Activated CD4-positive, alpha-beta T cell treated with anti-CD3 and anti-CD28 coated beads, Interleukin-10, Interleukin-2, amounts not matched to agents 100 ng/mL and 50 ng/mL, durations not matched to agents 16 hours and 8 hours (primary cell): ENCODE measurements at places on chromosomes 13 and 19.
A peak's percentile ranks its signal among the peaks of the same experiment; 100 is the strongest.

DNA sequence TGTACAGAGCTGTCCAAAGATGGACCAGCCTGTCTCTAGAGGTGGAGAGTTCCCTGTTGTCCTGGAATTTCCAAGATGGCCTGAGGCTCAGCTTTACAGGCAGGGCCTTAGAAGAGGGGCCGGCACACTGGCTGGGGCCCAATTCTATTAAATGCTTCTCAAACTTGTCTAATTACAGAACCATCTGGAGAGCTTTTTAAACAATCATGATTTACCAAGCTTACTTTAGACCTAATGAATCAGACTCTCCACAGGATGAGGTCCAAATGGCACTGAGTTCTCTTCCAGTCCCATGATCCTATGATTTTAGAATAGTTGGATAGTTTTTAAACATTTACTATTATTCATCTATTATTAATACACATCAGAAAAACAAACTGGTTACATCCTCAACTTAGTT, 123.5 kb downstream of the DNAJC3 start:
- DNase-seq: no peak

- DNase-seq: no peak
Observed at GRCh38 chr13:20684546-20684945, 19.0 kb upstream of the IL17D start.

- DNase-seq: peak; percentile 69
Observed at GRCh38 chr19:2613507-2614295, 88.8 kb downstream of the GNG7 start.

DNA sequence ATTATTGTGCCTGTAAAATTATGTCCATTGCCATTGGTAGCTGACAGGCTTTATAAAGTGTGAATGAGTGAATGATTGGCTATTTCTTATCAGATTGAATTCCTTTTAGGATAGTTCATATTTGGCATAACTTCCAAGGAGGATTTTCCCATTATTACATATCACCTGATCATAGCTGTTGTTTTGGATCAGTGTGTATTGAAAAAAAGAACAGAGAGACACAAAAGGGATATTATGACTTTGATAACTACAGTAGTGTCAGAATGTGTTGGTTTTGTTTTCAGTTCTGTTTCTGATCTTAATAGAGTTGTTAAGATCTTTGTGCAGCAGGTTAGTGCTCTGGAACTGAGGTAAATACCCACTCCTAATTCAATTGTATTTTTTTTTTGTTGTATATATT, 103.8 kb downstream of the LRCH1 start:
- DNase-seq: peak; percentile 21

GRCh38 chr19:6564393-6564792, 26.6 kb downstream of the CD70 start:
- peak; percentile 23 for DNase-seq

GRCh38 chr19:9909251-9909650, 27.1 kb downstream of the OLFM2 start:
- no peak for DNase-seq

- DNase-seq: no peak
Observed at GRCh38 chr13:110447058-110447511, 114.4 kb downstream of the RAB20 start.

GRCh38 chr13:75360170-75360569, 121.8 kb downstream of the TBC1D4 start:
- DNase-seq: no peak

- DNase-seq: no peak
Observed at GRCh38 chr13:23771956-23772355, 117.2 kb downstream of the MIPEP start.

GRCh38 chr13:31209172-31209840, 9.5 kb downstream of the B3GLCT start:
- DNase-seq: no peak

GRCh38 chr19:31979362-31979761, 366.0 kb upstream of the ZNF507 start:
- no peak for DNase-seq

GRCh38 chr13:102715447-102715846, 20.6 kb upstream of the METTL21C start:
- no peak for DNase-seq

DNA sequence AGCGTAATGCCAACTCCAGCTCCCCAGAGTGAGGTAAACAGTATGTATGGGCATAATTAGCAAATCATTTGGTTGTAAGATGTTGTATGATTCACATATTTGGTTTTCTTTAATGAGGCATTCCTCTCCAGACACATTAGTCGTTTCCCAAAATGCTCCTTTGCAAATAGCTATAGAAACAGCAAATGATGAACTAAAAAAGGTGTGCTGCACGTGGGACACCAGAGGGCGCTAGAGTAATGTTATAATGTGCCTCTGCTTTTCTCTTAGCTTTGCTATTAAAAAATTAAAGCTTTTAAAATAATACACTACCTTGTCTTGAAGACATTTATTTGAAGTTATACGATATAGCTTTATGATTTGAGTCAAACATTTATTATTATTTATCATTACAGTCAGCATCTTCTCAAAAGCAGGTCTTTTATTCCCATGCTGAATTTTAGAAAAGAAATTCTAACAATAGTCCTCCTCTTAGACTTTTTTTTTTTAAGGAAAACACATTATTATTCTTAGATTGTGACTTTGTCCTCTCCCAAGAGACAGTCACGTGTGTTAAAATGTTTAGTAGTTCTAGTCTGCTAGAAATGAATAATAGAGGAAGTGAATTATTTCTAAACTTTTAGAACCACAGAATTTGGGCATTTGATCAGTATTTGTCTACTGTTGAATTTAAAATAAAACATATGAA, 121.6 kb upstream of the FRY start:
- peak; percentile 62 for DNase-seq

GRCh38 chr13:102902789-102903347, 57.0 kb downstream of the ERCC5 start:
- DNase-seq: no peak

DNA sequence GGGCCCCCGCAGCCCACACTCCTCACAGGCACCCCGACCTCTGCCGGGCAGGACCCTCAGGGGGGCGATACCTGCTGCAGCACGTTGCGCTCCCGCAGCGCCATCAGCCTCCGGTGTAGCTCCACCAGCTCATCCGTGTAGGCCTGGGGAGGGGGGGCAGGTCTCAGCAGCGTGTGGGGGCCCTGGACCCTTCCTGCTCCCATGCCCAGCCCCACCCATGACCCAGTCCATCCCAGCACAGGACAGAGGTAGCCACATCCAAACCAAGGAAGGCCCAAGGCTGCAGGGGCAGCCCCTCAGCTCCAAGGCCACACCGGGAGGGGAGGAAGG, 66.5 kb downstream of the MLLT1 start:
- no peak for DNase-seq

- DNase-seq: no peak
Observed at GRCh38 chr19:29326351-29326750, 113.4 kb upstream of the UQCRFS1 start.

DNA sequence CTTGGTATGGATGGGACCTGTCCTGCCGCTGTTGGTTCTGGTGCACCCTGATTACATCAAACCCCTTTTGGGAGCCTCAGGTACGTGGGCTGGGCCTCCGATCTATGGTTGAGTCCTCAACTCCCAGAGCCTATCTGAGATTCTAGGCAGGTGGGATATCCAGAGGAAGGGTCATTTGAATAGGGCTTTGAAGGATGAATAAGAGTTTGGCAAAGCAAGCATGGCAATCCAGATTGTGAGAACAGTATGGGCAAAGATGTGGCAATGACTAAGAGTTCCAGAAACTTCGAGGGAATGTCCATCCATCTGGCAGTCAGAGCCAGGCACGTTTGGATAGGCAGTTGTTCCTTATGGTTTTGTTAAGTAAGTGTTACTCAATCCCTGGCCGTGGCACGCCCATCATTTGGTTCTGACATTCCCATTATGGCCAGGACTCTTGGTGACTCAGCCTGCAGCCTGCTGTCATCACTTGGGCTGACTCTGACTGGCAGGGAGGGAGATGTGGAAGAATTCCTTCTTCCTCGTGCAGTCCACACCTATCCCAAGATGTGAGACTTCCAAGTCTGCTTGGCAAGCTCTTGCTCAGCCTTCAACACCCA, 21.5 kb downstream of the CYP4F22 start:
- DNase-seq: no peak

GRCh38 chr19:2577722-2578335, 101.9 kb downstream of the GADD45B start:
- no peak for DNase-seq

GRCh38 chr19:1855828-1856255, 7.5 kb downstream of the KLF16 start:
- peak; percentile 66 for DNase-seq

DNA sequence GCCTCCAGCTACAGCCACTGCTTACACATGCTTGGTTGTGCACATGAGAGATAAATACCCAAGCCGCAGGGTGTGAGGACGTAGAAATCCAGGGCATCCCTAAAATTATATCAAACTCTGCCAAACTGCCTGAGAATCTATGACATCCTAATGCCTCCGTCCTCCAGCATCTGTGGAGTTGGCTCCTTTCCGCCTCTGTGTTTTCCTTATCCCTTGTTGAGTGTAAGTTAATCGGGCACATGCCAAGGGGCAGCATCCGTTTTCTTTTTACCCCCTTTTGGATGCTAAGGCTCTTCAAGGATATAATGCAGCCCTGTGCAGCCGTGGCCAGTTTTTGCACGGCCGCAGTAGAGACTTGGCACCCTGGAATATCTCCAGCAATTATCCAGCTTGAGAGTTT, 66.5 kb downstream of the COL4A2 start:
- no peak for DNase-seq

GRCh38 chr13:64130171-64130570, 2714.5 kb upstream of the PCDH20 start:
- DNase-seq: no peak

- no peak for DNase-seq
Observed at GRCh38 chr19:9709305-9709704, 34.4 kb upstream of the ZNF562 start.

- no peak for DNase-seq
Observed at GRCh38 chr13:77412116-77412635, 85.3 kb upstream of the MYCBP2 start.

GRCh38 chr13:31053091-31053490, 108.6 kb downstream of the HSPH1 start:
- DNase-seq: no peak

- peak; percentile 16 for DNase-seq
Observed at GRCh38 chr13:32381539-32381938, 46.4 kb downstream of the N4BP2L1 start.

GRCh38 chr19:45352914-45353796, 12.6 kb downstream of the KLC3 start:
- DNase-seq: no peak

GRCh38 chr13:31515427-31515826, 223.9 kb upstream of the RXFP2 start:
- DNase-seq: no peak

- no peak for DNase-seq
Observed at GRCh38 chr13:96771486-96772367, 222.5 kb downstream of the OXGR1 start.

DNA sequence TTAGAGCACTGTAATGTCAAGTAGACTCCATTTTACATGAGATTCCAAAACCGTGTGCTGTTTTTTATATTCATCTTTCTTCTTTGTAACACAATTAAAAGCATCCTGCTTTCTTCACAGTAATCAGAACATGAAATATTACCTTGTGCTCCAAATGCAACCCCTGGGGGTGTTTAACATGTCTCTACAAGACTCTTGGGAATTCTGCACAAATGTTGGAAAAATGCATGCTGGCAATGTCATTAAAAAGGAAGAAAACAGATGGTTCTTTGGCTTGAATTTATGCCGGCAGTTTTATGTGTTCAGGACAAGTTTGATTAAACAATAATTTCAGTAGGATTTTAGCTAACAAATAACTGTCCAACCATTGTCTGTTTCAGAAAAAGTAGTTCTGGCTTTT, 159.1 kb downstream of the LIG4 start:
- no peak for DNase-seq

GRCh38 chr19:2315818-2316353, 7.9 kb upstream of the LINGO3 start:
- DNase-seq: peak; percentile 31

DNA sequence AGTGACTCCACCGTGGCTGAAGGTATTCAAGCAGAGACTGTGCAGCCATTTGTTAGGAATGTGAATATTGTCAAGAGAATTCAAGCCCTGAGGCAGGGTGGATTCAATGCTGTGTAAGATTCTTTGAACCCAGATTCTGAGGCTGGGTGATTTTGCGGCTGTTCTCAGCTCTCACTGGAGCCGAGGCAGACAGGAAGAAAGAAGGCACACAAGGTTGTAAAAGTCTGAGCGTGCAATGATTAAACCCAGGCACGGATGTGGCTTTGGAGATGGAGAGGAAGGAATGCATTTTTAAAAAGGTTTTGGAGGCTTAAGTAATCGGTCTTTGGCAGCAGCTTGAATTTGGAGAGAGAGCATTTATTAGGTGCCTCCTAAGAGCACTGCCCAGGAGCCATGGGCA, 187.9 kb downstream of the KATNAL1 start:
- peak; percentile 74 for DNase-seq

DNA sequence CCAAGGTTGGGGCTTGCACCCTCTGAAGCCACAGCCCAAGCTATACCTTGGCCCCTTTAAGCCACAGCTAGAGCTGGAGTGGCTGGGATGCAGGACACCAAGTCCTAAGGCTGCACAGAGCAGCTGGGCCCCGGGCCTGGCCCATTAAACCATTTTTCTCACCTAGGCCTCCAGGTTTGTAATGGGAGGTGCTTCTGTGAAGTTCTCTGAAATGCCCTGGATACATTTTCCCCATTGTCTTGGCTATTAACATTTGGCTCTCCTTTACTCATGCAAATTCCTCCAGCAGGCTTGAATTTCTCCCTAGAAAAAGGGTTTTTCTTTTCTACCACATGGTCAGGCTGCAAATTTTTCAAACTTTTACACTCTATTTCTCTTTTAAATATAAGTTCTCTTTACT, 93.8 kb upstream of the FGF14 start:
- DNase-seq: no peak

GRCh38 chr13:51681037-51681678, 96.9 kb downstream of the WDFY2 start:
- DNase-seq: peak; percentile 58

DNA sequence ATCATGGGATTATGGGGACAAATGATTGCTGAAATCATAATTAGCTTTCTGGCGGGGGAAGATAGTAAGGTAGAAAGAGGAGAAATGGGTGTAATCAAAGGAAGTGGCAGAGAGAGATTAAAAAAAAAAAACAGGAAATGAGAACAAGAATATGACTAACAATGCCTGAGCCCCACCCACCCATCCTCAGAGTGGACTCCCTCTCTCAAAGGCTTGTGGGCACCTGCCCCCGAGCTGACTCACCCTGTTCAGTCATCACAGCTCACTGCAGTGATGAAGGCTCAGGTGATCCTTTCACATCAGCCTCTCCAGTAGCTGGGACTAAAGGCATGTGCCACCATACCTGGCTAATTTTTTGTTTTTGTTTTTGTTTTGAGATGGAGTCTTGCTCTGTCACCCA, 26.4 kb upstream of the TPT1 start:
- DNase-seq: peak; percentile 96

- DNase-seq: peak; percentile 43
Observed at GRCh38 chr19:56348289-56348877, 33.7 kb upstream of the ZSCAN5A start.

DNA sequence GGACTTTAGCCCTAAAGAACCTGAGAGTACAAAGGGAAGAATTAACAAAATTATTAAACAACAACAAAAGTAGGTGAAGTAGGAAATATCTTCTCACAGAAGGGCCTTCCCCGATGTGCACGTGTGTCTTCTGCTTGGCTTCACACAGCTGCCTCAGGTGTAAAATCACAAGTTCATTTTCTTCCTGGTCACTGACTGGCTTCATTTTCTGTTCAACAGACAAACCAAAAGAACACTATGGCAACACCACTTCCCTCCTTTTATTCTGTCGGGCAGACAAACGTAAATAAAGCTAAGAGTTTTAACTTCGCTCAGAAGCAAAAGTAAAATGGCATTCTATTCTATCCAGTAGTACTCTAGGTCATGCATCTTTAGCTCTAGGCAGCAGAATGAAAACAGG, 140.9 kb downstream of the TBC1D4 start:
- no peak for DNase-seq

GRCh38 chr13:80342471-80343371, 1.8 kb upstream of the SPRY2 start:
- DNase-seq: peak; percentile 74
